ENCODE measurements at places on chromosomes 2 and 18. TPM values are rescaled to one million over a fixed set of nuclear protein-coding genes. Genes with fewer than 3 reads are reported as not detected.

DNA sequence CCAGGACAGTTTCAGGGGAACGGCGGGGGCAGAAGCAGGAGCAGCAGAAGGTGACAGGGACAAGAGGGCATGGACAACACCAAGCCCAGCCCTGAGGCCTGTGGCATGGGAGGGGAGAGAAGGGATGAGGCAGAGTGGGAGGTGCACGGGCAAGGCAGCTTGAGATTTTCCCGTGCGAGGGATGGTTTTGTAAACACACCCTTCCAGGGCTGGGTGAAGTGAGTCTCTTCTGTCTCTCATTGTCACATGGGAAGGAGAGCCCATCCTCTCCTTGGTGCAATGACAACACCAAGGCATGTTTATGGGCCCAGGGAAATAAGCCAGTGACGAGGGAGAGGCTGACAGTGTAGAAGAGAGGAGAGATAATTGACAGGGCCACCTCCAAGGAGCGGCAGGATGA lies 69.6 kb upstream of the RIOK3 start:
- DNase-seq: no peak

- DNase-seq: no peak
Measured at GRCh38 chr18:74517236-74517630, 17.1 kb upstream of the CNDP1 start.

Gene APOB
- polyA plus RNA-seq: not detected

Gene COL3A1
- 60.7 TPM for polyA plus RNA-seq

Gene ALPP
- not detected for polyA plus RNA-seq

Measured in stomach (tissue), 19 donors.